NK-92 treated with Interleukin-12 subunit alpha and Interleukin-12 subunit beta, amount 100 ng/mL, for 24 hours (cell line): ENCODE measurements at places on chromosomes 5 and 9.
A peak's percentile ranks its signal among the peaks of the same experiment; 100 is the strongest.

- peak; percentile 5 for DNase-seq
Observed at GRCh38 chr9:85600675-85601263, 141.0 kb downstream of the AGTPBP1 start.

DNA sequence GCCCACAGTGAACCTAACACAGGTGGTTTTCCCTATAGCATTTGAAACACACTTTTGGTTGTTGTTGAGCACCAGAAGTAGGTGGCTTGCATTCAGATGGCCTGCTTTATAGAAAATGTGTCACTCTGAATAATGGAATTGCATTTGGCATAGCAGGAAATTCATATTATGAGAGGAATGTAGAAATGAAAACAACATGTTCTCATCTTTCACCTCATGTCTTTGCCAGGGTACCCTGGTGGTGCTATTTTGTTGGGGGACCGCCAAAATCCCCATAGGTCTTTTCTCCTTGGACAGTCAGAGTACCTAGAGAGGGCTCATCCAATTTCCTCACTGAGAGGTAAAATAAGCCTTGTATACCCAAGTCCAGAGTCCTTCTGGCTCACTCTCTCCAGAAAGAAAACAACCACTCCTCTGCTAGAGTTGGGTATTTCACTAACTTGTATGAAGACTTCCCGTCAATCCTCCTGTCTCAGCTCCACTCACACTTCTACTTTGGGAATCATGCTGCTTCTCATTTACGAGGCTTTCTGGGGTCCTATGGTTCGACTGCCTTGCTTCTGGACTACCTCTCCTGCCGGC lies 67.4 kb downstream of the MRPS27 start:
- no peak for DNase-seq

DNA sequence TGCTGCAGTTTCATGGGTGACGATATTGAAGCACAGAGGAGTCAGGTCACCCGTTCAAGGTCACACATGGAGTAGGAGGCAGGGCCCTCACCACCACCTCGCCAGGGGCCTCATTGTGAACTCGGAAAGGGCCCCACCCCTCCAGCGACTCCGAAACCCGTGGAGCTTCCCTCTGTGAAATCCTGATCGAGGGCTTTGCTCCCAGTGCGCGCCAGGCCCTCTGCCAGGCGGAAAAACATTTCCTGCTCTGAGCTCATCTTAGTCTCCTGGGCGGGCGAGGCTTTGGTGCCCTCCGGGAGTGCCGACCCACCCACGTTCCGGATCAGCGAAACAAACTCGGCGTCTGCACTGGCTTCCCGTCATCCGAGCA lies 75.0 kb upstream of the FCN1 start:
- no peak for DNase-seq

DNA sequence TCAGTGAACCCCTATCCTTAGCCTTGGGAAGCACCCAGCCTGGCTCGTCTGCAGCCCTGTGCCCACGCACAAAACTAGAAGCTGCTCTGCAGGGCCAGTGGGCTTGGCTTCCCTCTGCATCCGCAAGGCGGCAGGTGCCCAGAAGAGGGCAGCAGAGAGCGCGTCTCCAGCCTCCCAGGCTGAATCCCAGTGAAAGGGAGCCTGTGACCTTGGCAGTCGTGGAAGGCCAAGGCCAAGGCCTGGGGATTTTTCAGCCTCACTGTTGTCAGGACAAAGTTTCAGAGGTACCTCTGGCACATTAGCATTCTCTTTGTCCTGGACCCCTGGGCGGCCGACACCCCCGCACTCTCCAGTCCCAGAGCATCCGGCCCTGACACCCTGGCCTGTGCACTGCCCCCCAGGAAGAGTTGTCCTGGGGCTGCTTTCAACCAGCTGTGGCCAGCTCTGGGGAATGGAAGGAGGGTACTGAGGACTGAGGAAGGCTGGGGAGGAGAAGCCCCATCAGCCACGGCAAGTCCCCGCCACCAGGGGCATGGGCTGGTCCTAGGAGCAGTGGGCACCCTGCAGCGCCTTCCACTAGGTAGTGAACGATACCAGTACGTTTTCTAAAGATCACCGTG lies 63.6 kb upstream of the IL17B start:
- DNase-seq, result peak; percentile 32

- DNase-seq, result no peak
Observed at GRCh38 chr5:90843443-90843842, 284.8 kb downstream of the ADGRV1 start.

DNA sequence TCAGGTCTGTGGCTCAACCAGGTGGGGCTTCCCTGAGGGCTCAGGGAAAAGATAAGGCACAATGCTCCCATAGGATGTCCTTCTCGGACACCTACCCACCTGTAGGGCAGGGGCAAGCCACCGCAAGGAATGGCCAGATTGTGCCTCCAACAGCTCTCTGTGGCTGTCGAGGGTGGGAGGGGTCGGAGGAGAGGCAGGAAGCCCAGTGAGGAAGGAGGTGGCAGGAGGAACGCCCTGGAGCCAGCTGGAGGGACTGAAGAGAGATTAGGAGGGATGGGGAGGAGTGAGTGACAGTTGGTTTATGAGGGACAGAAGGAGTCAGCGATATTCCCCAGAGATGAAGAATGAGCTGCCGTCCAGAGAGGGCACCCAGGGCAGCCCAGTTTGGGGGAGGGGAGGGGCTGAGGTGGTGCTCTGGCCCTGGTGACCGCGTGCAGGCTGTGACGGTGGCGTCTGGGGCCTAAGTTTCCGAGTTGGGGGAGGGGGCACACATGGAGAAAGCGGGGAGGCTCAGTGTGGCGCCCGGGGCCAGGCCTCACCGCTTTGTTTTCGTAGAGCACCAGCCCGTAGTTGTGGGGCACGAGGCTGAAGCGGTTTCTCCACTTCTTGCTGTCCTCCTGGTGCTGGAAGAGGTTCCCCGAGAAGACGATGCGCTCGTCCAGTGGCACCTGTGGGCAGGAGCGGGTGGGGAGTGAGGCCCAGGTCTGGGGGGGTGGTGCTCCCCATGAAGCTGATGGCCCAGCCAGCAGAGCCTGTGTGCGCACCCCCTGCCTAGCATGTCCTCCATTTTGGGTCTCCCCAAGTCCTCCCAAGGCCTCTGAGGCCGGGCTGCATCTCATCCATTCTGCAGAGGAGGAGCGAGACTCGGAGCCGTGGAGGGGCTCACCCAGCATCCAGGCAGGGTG lies 75.6 kb downstream of the LRSAM1 start:
- no peak for DNase-seq

DNA sequence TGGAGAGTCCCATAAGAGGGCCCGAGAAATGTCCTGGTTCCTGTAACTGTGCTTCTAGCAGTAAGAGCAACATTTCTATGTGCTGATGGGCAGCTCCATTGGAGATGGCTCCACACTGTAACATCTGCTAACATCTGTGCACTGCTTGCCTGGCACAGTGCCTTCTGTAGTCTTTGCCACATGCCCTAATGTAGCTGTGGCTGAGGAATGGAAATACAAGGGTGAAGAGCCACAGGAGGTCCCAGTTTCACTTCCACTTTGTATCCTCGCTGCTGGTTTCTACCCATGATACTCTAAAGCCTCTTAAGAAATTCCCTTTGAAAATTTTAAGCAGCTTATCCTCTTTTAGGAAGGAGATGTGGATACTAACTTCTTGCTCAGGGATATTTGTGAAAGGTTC lies 97.4 kb downstream of the HOMER1 start:
- peak; percentile 31 for DNase-seq

- DNase-seq, result no peak
Observed at GRCh38 chr9:14004110-14004509, 309.8 kb downstream of the NFIB start.

DNA sequence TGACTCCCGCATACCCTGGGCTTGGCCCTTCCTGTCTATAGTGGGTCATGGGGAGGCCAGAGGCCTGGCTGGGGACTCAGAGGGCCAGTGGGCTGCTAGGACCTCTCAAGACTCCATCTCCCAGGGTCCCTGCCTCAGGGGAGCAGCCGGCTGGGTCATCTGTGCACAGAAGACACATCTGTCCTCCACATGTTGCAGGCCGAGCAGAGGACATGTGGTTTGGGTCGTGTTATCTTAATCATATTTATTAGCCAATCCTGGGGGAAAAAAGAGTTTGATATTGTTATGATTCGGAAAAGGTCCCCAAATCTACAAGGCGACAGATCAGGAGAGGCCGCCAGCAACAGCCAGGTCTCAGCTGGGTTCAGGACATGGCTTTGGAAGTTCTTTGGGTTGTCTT lies 14.4 kb downstream of the LMX1B start:
- no peak for DNase-seq

DNA sequence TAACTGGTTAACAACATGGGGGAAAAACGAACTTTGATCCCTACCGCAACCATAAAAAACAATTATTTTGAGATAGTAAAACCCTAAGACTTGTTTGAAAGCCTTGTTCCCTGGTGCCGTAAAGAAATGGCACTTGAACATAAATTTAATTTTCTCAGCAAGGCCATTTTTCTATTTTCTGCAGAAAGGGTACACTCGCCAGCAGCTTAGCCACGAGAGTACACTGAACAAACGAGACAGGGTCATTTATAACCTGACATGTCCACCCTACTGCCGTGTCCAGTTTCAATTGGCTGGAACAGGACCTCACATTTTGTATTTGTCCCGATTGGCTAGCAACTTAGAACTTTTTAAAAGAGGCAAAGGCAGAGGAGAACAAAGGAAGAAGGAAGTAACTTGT lies 26.8 kb downstream of the FBXW11 start:
- DNase-seq, result no peak

DNA sequence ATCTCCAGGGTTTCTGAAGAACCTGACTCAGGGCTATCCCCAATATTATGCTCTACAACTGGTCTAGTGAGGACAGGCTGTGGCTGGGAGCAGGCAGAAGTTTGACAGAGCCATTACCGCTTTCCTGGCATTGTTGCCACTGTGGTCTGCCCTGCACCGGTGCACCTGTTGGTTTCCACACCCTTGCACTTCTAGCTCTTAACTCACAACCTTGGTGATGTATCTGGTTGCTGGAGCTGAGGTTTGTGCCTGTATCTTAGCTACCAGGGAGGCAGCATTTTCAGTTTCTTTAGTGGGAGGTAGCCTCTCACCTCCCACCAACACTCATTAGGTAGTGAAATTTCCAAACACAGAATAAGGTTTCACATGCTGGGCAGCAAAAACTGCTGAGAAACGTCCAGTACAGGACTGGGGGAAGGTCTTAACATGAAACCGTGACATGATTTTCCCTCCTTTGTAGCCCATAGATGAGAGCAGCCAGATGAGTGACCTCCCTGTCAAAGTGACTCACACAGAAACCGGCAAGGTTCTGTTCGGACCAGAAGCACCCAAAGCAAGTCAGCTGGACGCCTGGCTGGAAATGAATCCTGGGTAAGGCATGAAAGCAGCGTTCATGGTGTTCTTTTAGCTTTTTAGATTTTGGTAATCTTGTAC lies 57.7 kb downstream of the SMARCA2 start:
- no peak for DNase-seq

DNA sequence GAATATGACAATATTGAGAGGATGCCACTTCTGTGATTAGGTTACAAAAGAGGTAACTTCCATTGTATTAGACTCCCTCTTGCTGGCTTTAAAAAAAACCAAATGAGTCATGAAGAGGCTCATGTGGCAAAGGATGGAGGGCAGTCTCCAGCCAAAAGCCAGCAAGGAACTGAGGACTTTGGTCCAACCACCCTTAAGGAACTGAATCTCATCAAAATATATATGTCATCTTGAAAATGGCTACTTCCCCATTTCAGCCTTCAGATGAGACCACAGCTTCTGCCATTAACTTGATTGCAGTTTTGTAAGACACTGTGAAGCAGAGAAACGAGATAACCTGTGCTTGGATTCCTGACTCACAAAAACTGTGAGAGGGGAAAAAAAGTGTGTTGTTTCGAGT lies 15.5 kb upstream of the TRIM32 start:
- DNase-seq, result no peak

- DNase-seq, result no peak
Observed at GRCh38 chr9:764105-764524, 77.4 kb upstream of the DMRT1 start.
